Neural progenitor cell (in vitro differentiated cells): ENCODE measurements at places on chromosomes 3 and 15.

- H3K27me3 ChIP-seq: no peaks in the 10 kb centered on the region
- H3K4me3 ChIP-seq: no peak overlapping the region
- H3K36me3 ChIP-seq: no peaks in the 10 kb centered on the region
- H3K4me1 ChIP-seq: peaks cover 29% of the 10 kb centered on the region
Measured at GRCh38 chr15:67100801-67101581, 35.6 kb downstream of the SMAD3 start.

GRCh38 chr15:67796196-67797127, 28.8 kb upstream of the SKOR1 start:
- H3K4me1 ChIP-seq: peaks cover 15% of the 10 kb centered on the region
- DNase-seq: no peak
- H3K36me3 ChIP-seq: peaks cover 10% of the 10 kb centered on the region
- H3K27me3 ChIP-seq: no peaks in the 10 kb centered on the region

DNA sequence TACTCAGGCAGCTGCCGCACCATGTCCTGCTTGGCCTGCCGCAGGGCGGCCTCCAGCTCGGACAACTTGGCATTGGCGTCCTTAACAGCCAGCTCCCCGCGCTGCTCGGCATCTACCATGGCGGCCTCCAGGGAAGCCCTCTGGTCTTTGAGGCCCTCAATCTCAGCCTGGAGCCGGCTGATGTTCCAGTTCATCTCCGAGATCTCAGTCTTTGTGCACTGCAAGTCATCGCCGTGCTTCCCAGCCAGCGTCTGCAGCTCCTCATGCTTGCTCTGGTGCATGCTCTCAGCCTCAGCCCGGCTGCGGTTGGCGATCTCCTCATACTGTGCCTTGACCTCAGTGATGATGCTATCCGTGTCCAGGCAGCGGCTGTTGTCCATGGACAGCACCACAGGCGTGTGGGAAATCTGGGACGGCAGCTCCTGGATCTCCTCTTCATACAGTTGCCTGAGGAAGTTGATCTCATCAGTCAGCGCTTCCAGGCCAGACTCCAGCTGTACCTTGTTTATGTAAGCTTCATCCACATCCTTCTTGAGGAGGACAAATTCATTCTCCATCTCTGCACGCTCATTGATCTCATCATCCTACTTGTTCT, 15.5 kb upstream of the PSTPIP1 start:
- H3K4me1 ChIP-seq: peaks cover 17% of the 10 kb centered on the region
- H3K27me3 ChIP-seq: no peaks in the 10 kb centered on the region
- no peaks in the 10 kb centered on the region for H3K36me3 ChIP-seq
- no peak overlapping the region for H3K27ac ChIP-seq
- H3K4me3 ChIP-seq: no peak overlapping the region

- H3K27ac ChIP-seq: no peak overlapping the region
- H3K27me3 ChIP-seq: no peaks in the 10 kb centered on the region
- no peaks in the 10 kb centered on the region for H3K36me3 ChIP-seq
Measured at GRCh38 chr15:68403161-68403941, 28.6 kb downstream of the ITGA11 start.

- no peak for DNase-seq
- peaks cover 15% of the 10 kb centered on the region for H3K27me3 ChIP-seq
- H3K27ac ChIP-seq: no peak overlapping the region
- no peak overlapping the region for H3K4me3 ChIP-seq
Measured at GRCh38 chr15:32033186-32033890, 3.0 kb downstream of the CHRNA7 start.

GRCh38 chr3:147402159-147402558, 4.2 kb downstream of the ZIC4 start:
- no peak overlapping the region for H3K27ac ChIP-seq
- H3K4me3 ChIP-seq: no peak overlapping the region
- peaks cover 100% of the 10 kb centered on the region for H3K27me3 ChIP-seq
- no peak for DNase-seq
- peaks cover 24% of the 10 kb centered on the region for H3K4me1 ChIP-seq

DNA sequence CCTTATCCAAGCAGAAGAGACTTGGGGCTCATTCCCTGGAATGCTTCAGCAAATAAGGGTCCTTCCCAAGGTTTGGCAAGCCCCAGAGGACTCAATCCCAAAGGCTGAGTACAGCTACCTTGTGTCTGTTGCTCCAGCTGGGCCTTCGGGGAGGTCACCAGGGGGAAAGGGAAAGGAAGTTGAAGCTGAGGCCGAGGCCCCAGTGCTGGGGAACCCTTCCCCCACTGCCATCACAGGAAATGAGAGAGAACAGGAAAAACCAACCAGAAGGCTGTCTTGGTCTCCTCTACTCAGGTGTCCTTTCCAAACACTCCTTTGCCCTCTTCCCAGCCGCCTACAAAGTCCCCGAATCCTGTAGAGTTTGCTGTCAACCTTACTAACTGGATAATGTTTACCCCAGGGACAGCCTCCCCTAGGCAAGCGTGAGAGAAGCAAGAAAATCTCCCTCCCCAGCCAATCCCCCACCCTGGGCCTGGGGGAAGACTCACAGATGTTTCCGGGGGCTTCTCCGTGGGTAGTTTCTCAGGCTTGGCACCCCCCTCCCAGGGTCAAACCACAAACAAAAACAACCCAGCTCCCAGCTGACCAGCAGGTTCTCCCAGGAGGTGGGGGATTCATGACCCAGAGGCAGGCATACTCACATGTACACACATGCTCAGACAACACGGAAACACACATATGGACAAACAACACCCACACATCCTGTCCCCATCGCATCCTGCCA, 5.5 kb downstream of the CSRNP1 start:
- H3K27ac ChIP-seq: no peak overlapping the region
- peaks cover 23% of the 10 kb centered on the region for H3K4me1 ChIP-seq
- no peak overlapping the region for H3K4me3 ChIP-seq
- peaks cover 9% of the 10 kb centered on the region for H3K27me3 ChIP-seq
